NCI-H1436 treated with DMSO at 0.1 percent for 48 hours (cell line): ENCODE measurements at places on chromosomes 7 and 10.

DNA sequence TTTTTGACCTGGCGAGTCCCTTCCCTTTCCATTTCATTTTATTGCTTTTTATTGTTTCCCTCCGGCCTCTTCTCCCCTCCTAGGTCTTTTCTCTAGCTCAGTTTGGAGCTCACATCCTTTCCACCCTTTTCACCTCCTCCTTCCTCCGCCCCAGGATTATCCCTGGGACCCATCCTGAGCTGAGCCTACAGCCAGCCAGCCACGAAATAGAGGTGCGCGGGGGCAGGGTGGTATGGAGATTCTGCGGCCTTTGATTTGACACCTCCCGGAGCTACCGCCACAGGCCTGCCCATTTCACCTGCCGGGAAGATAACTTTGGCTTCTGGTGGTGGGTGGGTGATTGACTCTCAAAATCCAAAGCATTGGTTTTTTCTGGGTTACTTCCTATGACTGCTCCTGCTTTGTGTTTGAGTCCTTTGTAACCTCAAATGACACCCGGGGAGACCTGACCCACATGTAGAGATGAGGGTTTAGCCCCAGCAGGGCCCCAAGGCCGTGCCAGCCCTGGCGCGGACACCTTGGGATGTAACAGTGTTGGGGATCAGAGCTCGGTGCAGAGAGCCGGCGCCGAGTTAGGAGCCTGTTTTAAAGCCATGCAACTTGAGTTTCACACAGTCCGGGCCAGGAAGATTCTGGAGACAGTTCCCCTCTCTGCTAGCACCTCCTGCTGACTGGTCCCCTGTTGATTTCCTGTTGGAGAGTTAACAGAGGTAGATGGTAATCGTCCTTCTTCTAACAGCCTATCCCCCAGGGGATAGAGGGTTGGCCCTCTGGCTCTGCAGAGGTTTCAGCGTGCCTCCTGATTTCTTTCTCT lies 1.5 kb downstream of the DUSP5 start:
- no peak for DNase-seq

DNA sequence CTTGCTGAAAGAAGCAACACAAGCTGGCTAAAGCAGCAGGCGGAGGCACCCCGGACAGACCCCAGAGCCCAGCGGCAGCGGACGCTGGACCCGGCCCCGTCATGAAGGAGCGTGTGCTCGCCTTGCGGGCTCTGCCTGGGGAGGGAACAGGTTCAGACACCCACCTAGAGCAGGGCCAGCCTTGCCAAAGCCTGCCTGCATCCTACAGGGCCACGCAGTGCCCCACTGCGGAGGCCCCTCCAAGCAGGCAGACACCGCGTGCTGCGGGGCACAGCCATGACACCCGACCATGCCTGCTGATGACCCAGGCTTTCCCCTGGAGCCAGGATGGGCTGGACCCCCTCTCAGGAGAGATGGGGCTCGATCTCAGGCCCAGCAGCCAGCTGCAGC lies 91.7 kb downstream of the MAD1L1 start:
- DNase-seq: no peak

GRCh38 chr7:30743371-30744074 lies 8.4 kb upstream of the INMT start:
- DNase-seq: no peak

GRCh38 chr7:101173752-101174244 lies 6.3 kb downstream of the NAT16 start:
- DNase-seq: no peak

- DNase-seq: no peak
Measured at GRCh38 chr7:17392846-17393245, 94.4 kb downstream of the AHR start.

DNA sequence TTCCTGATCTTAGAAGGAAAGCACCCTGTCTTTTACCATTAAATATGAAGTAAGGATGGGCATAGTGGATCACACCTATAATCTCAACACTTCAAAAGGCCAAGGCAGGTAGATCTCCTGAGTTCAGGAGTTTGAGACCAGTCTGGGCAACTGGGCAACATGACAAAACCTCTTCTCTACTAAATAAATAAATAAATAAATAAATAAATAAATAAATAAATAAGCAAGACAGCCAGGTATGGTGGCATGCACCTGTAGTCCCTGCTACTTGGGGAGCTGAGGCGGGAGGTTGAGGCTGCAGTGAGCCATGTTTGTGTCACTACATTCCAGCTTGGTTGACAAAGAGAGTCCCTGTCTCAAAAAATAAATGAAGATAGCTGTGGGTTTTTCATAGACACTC lies 313.1 kb downstream of the RPS24 start:
- no peak for DNase-seq

DNA sequence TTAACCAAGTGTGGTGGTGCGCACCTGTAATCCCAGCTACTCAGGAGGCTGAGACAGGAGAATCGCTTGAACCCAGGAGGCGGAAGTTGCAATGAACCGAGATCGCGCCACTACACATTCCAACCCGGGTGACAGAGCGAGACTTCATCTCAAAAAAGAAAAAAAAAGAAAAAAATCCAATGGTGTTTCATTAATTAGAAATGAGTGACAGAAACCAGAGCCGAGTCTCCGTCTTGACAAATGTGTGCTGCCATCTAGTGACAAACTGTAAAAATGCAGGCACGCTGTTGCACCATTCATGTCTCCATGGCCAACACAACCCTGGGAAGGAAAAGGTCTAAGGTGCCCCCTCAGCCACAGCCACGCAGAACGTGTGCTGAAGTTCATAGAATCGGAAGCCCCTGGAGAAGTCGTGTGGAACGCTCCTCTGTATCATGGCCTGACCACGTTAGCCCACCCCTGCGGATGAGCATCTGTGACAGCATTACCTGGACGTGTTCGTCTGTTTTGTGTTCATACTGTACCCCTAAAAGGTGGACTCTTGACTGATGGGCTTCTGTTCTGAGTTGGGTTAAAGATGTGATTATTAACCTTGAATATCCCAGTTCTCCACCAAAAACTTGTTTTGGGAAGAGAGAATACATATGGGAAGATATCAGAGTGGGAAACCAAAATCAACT lies 94.9 kb downstream of the LYZL2 start:
- DNase-seq: no peak

DNA sequence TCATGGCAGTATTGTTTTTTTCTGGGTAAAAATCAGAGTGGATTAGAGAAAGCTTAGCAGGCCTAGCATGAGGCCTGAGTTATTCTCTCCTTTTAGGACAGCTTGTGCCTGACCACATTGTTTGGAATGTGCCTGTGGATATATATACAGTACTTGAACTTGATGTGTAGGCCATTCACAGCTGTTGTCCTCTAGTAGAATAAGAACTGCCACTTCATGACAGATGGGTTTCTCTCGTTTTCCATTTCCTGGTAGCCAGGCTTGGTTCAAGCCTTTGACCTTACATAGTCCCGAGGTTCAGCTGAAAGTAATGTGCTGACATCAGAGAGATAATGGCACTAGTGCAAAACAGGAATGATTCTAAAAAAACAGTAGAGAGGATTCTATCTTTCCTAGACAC lies 473.9 kb downstream of the AUTS2 start:
- no peak for DNase-seq

DNA sequence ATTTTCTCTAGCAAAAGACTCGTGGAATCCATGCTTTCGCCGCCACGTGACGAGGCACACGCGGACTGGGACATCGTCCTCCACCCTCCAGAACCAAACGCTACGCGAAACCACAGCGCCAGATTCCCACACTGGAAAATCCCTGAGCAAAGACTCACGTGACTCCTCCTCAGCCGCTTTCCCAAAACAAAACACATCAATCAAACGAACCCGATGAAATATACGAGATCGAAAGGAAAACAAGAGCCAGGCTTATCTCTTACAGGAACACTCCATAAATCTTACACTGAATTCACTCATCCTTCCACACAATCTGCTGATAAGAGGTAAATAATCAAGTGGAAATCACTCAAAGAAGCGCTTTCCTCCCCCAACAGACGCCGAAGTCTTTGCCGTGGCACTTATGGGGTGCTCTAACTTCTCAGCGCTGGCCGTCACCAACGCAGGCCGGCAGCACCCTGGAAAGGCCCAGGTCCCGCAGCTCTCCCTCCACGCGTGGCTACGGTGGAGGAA lies 23.8 kb downstream of the DIP2C start:
- no peak for DNase-seq

DNA sequence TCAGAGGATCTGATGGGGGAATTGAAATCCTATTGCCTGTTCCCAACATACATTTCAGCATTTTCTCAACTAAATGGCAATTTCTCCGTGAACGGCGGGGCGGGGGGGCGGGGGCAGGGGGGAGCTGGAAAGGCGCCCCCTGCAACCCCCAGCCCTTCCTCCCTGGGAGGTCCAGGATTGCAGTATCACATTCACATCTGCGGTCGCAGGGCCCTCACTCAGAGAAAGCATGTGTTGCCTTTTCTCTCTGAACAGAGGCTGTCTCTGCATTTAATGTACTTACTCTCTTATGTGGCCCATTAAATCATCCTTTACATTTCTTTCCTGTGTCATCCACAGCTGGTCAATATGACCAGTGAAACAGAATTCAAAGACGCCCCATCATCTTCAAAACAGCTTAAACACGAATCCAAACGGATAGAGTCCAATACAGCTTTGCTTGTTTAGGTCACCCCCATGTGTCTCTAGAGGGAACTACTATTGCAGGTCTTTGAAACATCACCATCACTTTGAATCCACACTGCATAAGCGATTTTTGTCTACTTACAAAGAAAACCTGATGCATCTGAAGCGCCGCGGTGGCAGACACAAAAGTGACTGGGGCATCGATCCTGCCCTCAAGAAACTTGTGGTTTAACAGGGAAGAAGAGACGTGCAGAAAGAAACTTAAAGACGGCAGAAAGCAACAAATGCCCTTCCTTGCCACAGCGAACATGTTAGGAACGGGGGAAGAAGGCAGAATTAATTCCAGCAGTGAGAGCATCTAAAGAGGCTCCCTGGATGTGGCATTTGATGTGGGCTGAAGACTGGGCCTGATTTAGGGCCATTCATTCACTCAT lies 17.0 kb upstream of the ECHDC3 start:
- no peak for DNase-seq

- DNase-seq: no peak
Measured at GRCh38 chr10:97427571-97428179, 1.7 kb downstream of the PGAM1 start.

GRCh38 chr7:128920913-128921582 lies 10.5 kb upstream of the KCP start:
- DNase-seq: no peak

- DNase-seq: no peak
Measured at GRCh38 chr7:10205696-10206095, 768.0 kb upstream of the PHF14 start.

DNA sequence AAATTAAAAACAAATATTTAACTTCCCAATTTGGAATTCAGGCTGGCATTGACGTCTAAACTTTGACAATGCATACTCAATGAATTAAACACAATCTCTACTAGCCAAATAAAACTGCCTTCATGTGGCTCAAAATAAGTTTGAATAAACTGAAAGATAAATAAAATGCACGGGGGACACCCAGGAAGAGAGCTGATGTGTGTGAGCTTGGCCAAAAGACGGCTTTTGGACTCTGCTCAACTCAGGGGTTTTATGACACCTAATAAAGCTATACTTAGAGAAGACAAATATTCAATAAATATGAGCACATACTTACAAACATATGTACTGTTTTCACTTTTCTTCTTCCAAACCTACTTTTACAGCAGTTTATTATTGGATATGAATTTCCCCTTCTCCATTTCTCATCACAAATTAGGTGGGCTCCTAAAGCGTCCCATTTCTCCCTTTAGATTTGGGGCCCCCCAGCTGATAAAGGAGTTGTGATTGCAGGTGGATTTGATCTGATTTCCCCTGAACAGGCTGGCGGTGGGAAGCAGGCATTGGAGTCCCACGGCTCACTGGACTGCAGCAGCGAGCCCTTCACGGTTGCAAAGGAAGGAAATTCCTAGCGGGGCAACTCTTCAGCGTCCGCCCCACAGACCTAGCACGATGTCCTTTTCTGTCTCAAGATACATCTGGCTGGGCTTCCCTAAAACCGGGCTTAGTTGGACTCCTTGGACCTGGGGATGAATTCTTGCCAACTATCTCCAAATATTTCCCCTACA lies 79.6 kb downstream of the INSIG1 start:
- DNase-seq: no peak

DNA sequence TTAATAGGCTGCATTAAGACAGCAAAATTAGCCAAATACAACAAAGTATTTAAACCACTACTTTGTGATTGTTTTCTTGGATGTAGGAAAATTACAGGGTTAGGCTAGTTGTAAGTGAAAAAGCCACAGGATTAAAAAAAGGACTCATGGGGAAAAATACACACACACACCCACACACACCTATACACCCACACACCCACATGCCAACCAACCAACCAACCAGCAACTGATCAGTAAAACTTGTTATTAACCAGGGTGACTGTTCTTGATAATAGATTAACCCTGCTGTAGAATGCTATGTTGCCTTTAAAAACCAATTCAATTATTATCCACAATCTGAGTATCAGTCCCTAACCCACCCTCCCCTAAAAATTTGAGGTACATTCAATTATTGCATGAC lies 49.0 kb downstream of the MTPN start:
- DNase-seq: no peak

- no peak for DNase-seq
Measured at GRCh38 chr7:120060281-120060680, 212.7 kb upstream of the KCND2 start.

DNA sequence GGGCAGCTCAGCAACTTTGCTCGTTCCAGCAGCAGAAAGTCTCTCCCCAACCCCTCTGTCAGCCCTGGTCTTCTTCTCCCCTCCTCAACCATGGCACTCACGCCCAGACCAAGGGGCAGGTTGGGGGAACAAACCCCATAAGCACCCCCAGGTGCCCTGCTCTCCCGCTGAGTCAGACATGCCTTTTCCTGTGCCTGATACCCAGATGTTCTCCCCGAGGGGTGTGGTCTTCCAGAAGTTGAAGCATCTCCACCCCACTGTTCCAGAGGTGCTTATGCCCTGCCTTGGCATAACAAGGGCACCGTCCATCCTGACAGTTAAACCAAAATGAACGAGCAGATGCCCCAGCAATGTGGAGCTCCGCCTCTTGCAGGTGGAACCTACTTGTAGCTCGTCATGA lies 67.1 kb downstream of the C10orf143 start:
- no peak for DNase-seq

- DNase-seq: no peak
Measured at GRCh38 chr10:84428711-84429110, 100.3 kb downstream of the CCSER2 start.

DNA sequence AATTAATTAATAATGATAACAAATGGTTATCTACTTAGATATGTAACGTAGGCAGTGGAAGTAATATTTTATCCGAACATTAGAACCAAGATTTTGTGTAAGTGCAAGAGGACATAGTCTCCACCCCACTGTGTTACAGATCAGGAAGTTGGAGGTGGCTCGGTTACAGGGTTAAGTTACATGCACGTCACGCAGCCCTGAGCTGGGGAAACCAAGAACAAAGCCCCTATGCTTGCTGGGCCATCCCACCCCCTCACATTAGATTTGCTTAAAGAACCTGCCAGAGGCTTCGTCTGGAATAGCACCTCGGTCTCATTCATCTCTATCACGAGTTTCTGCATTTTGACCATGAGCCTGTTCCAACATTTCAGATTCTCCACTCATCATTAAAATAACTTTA lies 214.1 kb downstream of the ADARB2 start:
- DNase-seq: no peak

- DNase-seq: no peak
Measured at GRCh38 chr7:106487892-106488291, 173.1 kb downstream of the CCDC71L start.

GRCh38 chr10:35581655-35582054 lies 23.5 kb upstream of the GJD4 start:
- no peak for DNase-seq

GRCh38 chr7:78702770-78703169 lies 750.7 kb downstream of the MAGI2 start:
- no peak for DNase-seq
